Non-pigmented ciliary epithelial cell (primary cell): ENCODE measurements at places on chromosomes 13 and 19.
A peak's percentile ranks its signal among the peaks of the same experiment; 100 is the strongest.

- no peak for DNase-seq
Observed at GRCh38 chr19:40217027-40217810, 965 bp downstream of the TTC9B start.

DNA sequence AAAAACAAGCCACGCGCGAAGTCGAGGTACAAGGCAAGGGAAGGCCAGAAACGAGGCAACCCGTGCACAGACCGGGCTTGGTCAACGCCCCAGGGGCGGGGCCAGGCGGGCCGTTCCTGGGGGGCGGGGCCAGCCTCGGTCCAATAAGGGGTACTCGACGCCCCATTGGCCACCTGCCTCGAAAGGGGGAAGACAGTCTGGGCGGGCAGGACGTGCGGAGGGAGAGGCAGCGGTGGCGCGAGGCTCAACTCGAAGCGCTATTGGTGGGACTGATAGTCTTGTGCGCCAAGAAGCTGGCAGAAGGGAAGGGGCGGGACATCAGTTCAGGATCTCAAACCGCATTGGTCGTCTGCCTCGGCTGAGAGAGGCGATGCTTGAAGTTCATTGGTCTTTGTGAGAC is at the start of gene LYPD4:
TSS of gene LYPD4 (minus strand) at position 83 of the 400 bp plus-strand sequence. CDS start 5,398 bp downstream, outside the sequence.
- no peak for DNase-seq

- no peak for DNase-seq
Observed at GRCh38 chr13:113648216-113648610, 9.8 kb downstream of the ATP4B start.

- no peak for DNase-seq
Observed at GRCh38 chr19:51692468-51692867, 662 bp upstream of the SPACA6 start.

DNA sequence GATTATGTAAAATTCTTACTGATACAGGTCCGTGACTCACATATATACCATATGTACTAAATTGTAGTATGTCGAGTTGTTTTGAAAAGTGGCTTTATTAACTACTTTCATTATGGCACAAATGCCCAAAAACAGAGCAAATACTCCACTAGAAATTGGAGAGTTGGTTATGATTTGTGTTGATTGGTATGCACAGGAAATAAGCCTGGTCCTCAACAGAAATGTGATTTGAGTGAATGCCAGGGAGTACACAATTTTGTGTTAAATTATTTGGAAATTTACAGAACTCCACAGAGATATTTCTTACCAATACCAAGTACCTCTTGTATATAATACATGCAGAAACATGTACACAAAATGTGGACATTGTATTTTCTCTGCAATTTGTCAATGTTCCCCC is 676.7 kb downstream of the PCDH9 start:
- no peak for DNase-seq

DNA sequence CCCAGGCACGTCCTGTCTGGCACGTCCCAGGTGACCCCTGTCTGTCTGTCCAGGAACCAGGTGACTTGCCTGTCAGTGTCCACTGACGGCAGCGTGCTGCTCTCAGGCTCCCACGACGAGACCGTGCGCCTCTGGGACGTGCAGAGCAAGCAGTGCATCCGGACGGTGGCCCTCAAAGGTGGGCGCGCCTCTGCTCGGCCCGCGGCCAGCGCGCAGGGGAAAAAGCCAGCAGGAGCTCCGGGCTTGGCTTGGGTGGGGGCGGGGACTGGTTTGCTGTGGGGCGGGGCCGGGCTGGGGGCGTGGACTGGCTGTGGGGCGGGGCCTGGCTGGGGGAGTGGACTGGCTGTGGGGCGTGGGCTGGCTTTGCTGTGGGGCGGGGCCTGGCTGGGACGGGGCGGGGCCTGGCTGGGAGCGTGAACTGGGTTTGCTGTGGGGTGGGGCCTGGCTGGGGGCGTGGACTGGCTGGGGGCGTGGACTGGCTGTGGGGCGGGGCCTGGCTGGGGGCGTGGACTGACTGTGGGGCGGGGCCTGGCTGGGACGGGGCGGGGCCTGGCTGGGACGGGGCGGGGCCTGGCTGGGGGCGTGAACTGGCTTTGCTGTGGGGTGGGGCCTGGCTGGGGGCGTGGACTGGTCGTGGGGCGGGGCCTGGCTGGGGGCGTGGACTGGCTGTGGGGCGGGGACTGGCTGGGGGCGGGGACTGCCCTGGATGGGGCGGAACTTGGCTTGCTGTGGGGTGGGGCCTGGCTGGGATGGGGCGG is 7.2 kb downstream of the WDR18 start:
- DNase-seq = no peak

- no peak for DNase-seq
Observed at GRCh38 chr19:16143399-16144215, at the start of gene HSH2D. HSH2D (plus strand) TSS chr19:16143685; CDS start chr19:16148751, 5,066 bp downstream.

DNA sequence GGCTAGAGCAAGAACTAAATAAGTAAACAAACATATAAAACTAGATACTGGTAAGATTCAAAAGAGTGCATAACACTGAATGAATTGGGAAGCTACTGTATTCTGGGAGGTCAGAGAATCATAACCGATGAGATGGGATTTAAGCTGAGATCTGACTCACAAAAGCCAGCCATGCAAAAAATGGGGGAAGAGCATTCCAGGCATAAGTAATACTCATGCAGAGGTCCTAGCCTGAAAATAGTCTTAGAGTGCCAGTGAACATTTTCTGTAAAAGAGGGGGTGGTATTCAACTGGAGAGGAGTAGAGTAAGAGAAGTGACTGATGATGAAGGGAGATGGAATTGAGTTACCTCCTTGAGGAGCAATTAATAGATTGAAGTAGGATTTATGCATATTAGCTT is 872.0 kb upstream of the GPC6 start:
- DNase-seq = peak; percentile 20

GRCh38 chr13:33723772-33724435 is 94.0 kb upstream of the RFC3 start:
- peak; percentile 68 for DNase-seq

GRCh38 chr13:37369616-37370015 is 229.0 kb downstream of the POSTN start:
- no peak for DNase-seq

DNA sequence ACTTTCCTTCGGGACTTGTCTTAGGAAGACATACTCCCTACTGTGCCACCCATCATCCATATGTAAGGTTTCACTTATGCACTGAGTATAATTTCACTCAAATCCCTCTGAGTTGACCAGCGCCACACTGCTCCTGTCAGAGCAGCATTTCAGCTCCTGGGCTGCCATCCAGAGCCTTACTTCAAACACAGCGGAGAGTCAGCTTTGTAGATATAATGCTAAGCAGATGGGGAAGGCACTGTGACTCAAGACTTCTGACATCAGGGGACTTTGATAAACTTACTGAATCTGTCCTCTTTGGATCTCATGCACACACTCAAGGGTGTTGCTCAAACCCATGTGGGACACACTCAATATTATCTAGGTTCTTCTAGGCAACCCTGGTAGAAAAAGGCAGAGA is 34.9 kb downstream of the DOCK9 start:
- no peak for DNase-seq

GRCh38 chr13:78786459-78786858 is 127.5 kb upstream of the OBI1 start:
- no peak for DNase-seq

DNA sequence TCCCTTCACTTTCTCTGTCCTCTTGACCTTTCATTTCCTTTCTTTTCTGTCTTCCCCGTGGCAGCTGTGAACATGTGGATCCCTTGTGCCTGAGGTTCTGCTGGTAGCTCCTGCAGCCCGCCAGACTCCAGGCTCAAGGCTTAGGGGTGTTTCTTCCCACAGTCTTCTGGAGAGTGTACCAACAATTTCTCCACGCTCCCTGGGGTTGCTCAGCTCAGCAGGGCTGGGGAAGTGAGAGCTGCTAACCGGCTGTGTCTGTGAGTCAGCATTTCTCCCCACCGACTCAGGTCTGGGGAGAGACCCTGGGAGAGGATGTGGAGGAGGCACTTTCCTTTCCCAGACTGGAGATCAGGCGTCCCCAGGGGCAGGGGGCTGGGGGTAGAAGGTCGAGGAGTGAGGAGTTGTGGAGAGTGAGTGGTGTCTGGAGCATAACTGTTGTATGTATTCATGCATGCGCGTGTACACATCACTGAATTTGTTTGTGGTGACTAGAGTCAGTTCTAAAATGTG is 193.6 kb downstream of the KCNRG start:
- peak; percentile 75 for DNase-seq

GRCh38 chr13:29284726-29285125 is 310.8 kb downstream of the SLC7A1 start:
- DNase-seq = no peak

- DNase-seq = no peak
Observed at GRCh38 chr19:53396525-53396868, 1.5 kb downstream of the ZNF765 start.

DNA sequence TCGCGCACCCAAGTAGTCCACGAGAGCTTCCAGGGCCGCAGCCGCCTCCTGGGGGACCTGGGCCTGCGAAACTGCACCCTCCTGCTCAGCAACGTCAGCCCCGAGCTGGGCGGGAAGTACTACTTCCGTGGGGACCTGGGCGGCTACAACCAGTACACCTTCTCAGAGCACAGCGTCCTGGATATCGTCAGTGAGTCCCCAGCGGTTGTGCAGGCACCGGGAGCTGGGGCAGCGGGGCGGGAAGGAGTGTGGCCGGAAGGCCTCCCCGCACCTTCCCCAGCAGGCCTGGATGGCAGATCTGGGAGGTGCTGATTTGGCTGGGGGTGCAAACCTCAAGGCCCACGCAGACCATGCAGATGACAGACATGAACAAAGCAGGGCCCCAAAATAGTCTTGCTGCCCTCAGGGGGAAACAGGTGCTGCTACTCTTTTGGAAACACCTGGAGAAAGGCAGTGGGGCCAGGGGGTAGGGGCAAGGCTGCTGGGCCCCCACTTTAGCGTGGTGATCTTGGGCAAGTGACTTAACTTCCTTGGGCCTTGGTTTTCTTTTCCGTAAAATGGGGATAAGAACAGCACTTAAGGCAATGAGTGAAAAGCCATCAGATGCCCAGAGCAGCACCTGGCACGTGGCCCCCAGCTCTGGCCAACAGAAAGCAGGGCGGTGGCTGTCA is 4.0 kb downstream of the MAG start:
- no peak for DNase-seq

DNA sequence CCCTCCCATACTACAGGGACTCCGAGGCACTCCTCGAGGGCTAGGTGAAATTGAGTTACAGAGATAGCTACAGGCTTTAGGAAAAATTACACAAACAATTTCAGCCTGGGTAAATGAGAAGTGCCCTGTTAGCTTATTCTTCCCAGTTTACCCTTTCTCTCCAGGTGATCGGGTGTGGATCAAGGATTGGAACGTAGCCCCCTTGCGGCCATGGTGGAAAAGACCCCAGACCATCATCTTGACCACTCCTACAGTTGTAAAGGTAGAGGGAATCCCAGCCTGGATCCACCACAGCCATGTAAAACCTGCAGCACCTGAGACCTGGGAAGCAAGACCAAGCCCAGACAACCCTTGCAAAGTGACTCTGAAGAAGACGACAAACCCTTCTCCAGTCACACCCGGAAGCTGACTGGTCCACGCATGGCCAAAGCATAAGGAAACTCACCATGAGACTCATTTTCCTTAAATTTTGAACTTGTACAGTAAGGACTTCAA is 600.6 kb downstream of the UQCRFS1 start:
- no peak for DNase-seq

DNA sequence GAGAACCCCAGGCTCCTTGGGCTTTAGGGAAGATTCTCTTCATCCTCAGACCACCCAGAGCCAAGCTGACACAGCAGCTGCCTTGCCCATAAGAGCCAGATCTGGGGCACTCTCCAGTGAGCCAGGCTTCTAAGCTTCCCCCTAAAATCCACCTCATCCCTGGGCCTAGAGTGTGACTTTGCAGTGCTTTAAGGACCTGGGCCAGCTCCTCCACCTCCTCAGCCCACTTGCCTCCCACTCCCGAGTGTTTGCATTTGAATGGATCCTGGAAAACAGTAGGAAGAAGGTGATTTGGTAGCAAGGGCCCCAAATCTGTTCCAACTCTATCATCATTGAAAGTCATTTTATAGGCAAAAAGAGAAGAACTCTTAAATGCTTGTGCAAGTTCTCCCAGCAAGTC is 108.7 kb upstream of the UBL3 start:
- DNase-seq = no peak

GRCh38 chr19:4012092-4012974 is 4.8 kb downstream of the PIAS4 start:
- DNase-seq = no peak
